IMR-90 (cell line): ENCODE measurements at places on chromosomes 16 and 17. TPM values are rescaled to one million over a fixed set of nuclear protein-coding genes. Genes with fewer than 3 reads are reported as not detected.

DNA sequence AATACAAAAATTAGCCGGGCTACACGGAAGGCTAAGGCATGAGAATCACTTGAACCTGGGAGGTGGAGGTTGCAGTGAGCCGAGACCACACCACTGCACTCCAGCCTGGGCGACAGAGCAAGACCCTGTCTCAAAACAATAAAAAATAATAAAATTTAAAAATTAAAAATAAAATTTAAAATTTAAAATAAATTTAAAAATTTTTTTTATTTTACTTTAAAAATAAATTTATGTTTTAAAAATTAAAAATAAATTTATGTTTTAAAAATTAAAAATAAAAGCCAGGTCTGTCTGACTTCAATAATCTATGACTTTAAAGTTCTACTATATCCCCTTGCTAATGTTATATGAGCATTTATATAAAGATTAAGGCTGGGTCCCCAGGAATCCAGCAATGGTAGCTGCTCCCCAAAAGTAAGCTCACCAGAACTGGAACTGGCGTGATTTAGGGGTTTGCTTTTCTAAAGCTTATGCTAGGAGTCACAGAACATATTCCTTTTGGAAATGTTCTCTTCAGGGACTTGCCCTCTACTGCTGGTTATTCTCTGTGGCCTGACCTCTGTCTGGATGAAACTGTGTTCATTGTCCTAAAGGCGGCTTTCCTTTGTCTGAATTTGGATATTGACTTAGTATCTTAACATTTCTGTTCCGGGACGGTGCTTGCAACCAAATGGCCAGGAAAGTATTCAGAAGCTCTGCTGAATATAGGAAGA, 140.2 kb upstream of the NOL11 start:
- H3K4me3 ChIP-seq = no peak overlapping the region
- no peaks in the 10 kb centered on the region for H3K4me1 ChIP-seq
- H3K27me3 ChIP-seq = no peaks in the 10 kb centered on the region
- DNase-seq = no peak

- no peaks in the 10 kb centered on the region for H3K4me1 ChIP-seq
- peaks cover 16% of the 10 kb centered on the region for H3K36me3 ChIP-seq
- no peaks in the 10 kb centered on the region for H3K27me3 ChIP-seq
- no peak overlapping the region for H3K4me3 ChIP-seq
- H3K27ac ChIP-seq = no peak overlapping the region
Observed at GRCh38 chr16:47503936-47504335, 42.8 kb downstream of the PHKB start.

DNA sequence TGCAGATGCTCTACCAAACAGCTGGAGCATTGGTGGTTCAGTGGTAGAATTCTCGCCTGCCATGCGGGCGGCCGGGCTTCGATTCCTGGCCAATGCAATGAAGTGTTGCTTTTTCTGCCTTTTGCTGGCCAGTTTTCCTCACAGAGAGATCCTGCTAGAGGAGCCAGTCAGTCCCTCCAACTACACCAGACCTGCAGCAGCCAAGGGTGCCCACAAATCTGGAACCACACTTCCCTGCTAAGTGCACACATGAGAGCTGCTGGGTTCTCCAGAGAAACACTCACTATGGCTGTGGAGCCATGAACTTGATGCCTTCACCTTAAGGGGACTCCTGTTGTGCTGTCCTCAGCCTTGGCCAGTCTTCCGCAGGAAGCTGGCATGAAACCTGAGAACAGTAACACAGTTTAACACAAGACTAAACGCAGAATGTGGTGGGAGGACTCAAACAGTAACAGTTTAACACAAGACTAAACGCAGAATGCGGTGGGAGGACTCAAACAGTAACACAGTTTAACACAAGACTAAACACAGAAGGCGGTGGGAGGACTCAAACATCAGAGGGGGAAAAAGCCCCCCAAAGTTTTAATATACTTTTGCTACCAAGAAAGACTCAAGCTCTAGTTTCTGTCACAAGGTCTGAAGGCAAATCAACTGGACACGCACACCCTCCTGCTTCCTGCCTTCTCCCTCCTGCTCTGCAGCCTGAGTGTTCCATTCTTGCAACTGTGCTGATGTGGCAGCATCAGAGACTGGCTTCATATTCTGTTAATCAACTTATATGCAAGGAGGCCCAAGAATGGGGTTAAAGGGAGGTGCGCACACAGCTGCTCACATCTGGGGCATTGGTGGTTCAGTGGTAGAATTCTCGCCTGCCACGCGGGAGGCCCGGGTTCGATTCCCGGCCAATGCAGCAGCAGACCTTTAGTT, 12.0 kb downstream of the VAC14 start:
- DNase-seq = peak; percentile 49
- H3K27me3 ChIP-seq = no peaks in the 10 kb centered on the region
- peaks cover 23% of the 10 kb centered on the region for H3K36me3 ChIP-seq
- H3K27ac ChIP-seq = no peak overlapping the region
- no peaks in the 10 kb centered on the region; the same call in 1 of the 2 replicates for H3K4me1 ChIP-seq

- no peak for DNase-seq
- no peak overlapping the region for H3K4me3 ChIP-seq
- H3K36me3 ChIP-seq = no peaks in the 10 kb centered on the region
- H3K27ac ChIP-seq = no peak overlapping the region
- no peaks in the 10 kb centered on the region for H3K4me1 ChIP-seq
Observed at GRCh38 chr17:13835151-13835550, 233.4 kb upstream of the HS3ST3A1 start.

GRCh38 chr17:49851387-49852291, 3.8 kb upstream of the TAC4 start:
- H3K36me3 ChIP-seq = no peaks in the 10 kb centered on the region
- peak; percentile 59 for DNase-seq
- peaks cover 23% of the 10 kb centered on the region; the same call in 1 of the 2 replicates for H3K27me3 ChIP-seq
- H3K27ac ChIP-seq = no peak overlapping the region
- peaks cover 3% of the 10 kb centered on the region; the same call in 1 of the 2 replicates for H3K4me1 ChIP-seq

DNA sequence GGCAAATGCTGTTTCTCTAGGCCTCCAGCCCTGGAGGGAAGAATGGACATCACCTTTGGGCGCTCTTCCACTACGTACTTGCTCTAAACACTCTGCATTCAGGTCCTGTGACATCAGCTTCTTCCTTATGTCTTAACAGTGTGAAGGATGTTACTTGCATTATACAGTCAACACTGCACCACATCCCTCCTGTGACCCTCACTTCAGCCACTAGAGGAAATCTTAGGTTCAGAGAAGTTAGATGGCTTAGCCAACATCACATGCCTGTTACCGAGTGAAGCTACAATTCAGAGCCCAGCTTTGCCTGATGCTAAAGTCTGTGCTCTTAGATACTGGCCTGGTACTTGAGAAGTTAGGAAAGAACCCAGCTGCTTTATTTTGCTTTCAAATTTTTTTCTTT, 18.3 kb downstream of the UBFD1 start:
- DNase-seq = peak; percentile 11
- H3K27me3 ChIP-seq = no peaks in the 10 kb centered on the region
- no peaks in the 10 kb centered on the region for H3K4me1 ChIP-seq
- H3K36me3 ChIP-seq = peaks cover 56% of the 10 kb centered on the region

GRCh38 chr16:23074423-23074822, 74.8 kb downstream of the USP31 start:
- H3K4me3 ChIP-seq = no peak overlapping the region
- H3K4me1 ChIP-seq = peaks cover 6% of the 10 kb centered on the region
- no peaks in the 10 kb centered on the region for H3K27me3 ChIP-seq
- DNase-seq = no peak

DNA sequence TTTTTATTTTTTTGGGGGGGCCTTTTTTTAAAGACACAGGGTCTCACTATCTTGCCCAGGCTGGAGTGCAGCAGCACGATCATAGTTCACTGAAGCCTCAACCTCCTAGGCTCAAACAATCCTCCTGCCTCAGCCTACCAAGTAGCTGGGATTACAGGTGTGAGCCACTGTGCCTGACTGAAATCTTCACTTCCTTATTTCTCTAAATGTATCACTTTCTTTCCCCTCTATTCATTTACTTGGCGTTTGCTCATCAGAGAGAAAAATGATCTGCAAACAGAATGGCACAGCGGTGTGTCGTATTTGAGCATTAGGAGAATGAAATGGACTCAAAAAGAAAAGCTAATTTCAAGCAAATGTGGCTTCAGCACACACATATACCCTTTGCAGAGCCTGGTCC, 44.3 kb upstream of the CDH5 start:
- peaks cover 5% of the 10 kb centered on the region; the same call in 1 of the 2 replicates for H3K4me1 ChIP-seq
- H3K27me3 ChIP-seq = peaks cover 47% of the 10 kb centered on the region
- no peaks in the 10 kb centered on the region for H3K36me3 ChIP-seq
- H3K4me3 ChIP-seq = no peak overlapping the region

DNA sequence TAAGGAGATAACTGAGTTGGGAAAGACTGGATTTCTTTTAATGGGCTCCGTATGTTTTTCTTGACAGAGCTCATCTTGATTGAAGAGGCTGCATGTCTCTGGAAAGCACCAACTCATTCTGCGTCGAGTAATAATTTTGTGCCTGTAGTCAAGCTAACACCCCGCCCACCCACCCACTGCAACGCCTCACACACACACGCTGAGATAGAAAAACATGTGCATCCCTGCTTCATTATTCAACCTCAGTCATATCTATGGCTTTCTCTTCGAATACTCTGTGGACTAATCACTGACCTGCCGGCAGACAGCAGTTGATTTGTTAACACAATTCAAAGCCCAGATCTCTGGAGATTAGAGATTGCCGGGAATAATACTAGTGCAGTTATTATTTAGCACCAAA, 220.2 kb upstream of the TOM1L1 start:
- H3K4me3 ChIP-seq = no peak overlapping the region
- no peaks in the 10 kb centered on the region for H3K4me1 ChIP-seq
- H3K27me3 ChIP-seq = no peaks in the 10 kb centered on the region
- H3K36me3 ChIP-seq = no peaks in the 10 kb centered on the region

The C16orf46 gene
- polyA plus RNA-seq = 0.27 and 0.55 TPM in 2 replicates

The PYY gene
- polyA plus RNA-seq = not detected in 2 replicates
